HT-29 (cell line): ENCODE measurements at places on chromosomes 12 and 14.

DNA sequence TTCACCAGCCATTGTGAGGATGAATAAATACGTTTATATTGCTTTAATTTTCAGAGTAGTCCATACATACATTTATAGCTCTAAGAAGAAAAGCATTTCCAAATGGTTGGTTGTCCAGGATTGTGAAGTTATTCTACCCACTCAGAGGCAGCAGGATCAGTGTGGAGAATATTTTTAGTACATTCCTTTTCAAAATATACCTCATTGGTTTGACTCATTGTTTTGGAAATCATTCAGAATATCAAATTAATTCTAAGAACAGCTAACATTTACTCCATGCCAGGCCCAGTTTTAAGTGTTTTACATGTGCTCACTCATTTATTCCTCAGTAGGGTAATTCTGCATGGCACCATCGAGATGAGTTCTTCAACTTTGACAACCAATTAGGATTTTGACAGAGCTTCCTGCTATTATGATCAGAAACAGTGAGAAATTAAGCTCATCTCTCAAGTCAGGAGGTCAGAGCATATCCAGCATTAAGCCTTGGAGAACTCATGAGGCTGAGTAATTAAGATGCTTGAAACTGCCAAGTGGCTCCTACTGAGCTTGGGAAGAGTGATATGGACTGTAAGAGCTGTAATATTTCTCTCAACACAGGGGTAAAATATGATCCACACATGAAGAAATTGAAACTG, 153.3 kb upstream of the CLEC14A start:
- no peak for DNase-seq

GRCh38 chr14:42804141-42804540, 1197.5 kb downstream of the LRFN5 start:
- no peak for DNase-seq

DNA sequence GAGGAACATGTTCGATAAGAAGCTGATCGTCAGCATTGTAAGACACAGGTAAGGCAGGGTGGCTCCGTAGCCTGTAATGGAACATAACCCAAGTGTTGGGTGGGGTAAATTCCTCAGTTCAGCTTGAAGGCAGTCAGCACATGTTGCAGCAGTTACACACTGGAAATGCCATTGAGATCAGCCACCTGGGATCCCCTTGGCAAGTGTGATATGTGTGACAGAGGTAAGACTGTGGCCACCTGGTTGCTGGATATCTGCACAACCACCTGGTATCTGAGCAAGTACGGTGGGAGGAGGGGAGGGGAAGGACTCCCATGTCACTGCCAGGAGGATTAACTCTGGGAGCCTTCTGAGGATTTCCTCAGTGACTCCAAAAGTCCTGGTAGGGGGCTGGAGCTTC, 158.0 kb upstream of the CAND1 start:
- DNase-seq: peak; percentile 59

- no peak for DNase-seq
Observed at GRCh38 chr12:116692605-116693004, 45.3 kb downstream of the SPRING1 start.

DNA sequence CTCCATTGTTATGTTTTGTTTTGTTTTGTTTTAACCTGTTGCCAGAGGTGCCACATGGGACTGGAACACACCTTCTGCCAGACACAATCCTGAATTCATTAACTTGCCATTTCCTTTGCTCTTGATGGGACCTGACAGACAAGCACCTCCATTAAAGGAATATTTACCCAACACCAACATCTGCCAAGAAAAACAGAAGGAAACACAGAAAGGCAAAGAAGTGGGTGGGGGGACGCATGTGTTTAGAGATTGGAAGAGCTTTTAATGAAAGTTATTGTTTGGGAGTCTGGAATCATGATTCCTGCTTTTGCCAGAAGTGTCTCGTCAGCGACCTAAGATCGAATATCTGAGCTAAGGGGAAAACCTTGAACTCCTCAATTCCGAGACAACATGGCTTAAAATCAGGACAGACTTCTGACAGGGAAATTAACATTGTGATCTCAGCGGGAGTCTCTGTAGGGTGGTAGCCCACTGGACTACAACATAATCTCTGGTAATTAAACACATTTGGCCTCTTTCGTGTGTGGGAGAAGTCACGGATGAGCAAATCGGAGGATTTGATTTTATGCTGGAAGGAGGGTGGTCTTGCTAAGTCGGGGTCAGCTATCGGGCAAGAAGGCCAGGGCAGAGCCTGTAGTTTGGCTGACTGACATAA, 210.4 kb upstream of the FAR2 start:
- DNase-seq: no peak
